ENCODE measurements at places on chromosomes 5 and 9.

- DNase-seq, result no peak
Observed at GRCh38 chr5:3225201-3225960, 370.3 kb upstream of the IRX1 start.

- DNase-seq, result no peak
Observed at GRCh38 chr5:145787001-145787400, 48.1 kb downstream of the PRELID2 start.

DNA sequence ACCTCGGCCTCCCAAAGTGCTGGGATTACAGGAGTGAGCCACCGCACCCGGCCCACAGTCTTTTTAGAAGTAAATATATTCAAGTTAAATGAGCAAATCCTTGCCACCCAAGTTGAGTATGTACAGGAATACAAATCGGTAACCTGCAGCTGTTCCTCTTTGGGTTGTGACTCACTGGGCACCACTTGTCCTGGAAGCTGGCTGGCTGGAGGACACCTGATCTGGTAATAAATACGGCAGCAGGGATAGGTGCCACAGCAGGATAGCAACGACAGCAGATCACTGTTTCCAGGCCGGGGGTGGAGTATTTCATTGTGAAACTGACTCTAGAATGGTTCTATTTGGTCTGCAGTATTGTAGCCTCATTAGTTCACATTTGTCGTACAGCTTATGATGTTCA is 35.7 kb upstream of the SLC36A2 start:
- DNase-seq, result no peak

- no peak for DNase-seq
Observed at GRCh38 chr5:33008751-33009418, 297.8 kb downstream of the NPR3 start.

- no peak for DNase-seq
Observed at GRCh38 chr9:127092041-127092608, 30.3 kb downstream of the ANGPTL2 start.

- DNase-seq, result no peak
Observed at GRCh38 chr5:142816531-142817430, 46.6 kb downstream of the ARHGAP26 start.

GRCh38 chr9:121098567-121099198 is 23.9 kb downstream of the CNTRL start:
- no peak for DNase-seq

- no peak for DNase-seq
Observed at GRCh38 chr5:132467287-132467984, 23.1 kb downstream of the IRF1 start.

- no peak for DNase-seq
Observed at GRCh38 chr5:151557951-151558350, 33.2 kb downstream of the FAT2 start.

DNA sequence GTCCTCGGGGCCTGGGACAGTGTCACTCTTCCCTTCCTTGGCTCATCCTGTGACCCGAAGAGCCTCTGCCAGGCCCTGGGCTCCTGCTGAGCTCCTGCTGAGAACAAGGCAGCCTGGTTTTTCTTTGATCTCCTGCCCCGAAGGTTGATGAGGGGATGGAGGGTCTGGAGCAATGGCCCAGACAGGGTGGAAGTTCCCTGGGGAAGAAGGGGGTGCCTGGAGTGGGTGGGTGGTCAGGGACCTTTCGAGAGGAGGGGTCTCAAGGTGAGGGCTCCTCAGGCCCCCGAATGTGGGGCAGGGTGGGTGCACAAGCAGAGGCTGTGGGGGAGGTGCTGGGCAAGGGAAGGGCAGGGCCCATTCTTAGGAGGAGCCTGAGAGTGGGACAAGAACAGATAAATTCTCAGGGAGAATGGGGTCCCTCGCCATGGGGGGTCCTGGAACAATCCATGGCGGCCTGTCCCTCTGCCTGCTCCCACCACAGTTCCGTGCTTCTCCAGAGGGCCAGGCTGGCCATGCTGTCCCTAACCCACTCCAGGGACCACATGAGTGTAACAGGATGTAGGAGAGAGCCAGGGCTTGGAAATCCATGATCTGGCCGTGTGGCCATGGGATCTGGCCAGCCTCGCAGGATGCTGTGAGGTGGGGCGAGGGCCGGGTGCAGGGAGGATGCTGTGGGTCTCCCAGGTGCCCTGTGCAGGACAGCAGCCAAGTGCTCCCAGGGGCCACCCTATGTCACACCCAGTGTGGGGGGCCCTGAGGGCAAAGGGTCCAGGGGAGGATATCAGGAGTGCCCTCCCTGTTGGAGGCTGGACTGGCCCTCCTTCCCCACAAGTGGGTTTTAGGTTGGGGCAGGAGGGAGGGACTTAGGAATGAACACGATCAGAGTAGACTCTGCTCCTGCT is 128.5 kb upstream of the LPCAT1 start:
- DNase-seq, result no peak

DNA sequence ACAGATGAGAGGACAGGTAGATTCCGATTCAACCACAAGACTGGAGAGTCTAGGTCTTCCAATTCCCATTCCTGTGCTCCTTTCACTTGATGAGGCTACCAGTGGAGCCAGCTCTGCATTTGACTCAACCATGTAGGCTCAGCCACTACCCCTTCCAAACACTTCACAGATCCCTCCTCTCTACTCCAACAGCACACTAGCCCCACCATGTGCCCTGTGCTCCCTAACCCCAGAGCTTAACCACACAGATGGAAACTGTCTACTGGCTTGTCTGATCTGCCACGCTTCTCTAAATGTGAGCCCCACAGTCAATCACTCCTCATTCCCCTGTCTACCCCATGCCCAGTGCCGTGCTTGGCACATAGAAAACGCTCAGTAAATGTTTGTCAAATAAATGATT is 508.2 kb downstream of the CDK5RAP2 start:
- no peak for DNase-seq

GRCh38 chr9:98157372-98157771 is 35.1 kb downstream of the CORO2A start:
- no peak for DNase-seq

GRCh38 chr5:150606476-150606875 is 34.0 kb upstream of the SYNPO start:
- DNase-seq, result no peak

DNA sequence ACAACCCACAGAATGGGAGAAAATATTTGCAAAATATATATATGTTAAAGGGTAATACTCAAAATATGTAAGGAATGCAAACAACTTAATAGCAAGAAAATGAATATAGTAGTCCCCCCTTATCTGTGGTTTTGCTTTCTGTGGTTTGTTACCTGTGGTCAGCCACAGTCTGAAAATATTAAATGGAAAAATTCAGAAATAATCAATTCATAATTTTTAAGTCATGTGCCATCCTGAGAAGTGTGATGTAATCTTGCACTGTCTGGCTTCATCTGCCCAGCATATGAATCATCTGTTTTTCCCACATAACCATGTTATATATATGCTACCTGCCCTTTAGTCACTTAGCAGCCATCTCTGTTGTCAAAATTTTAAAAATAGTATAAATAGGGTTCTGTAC is 11.7 kb downstream of the CER1 start:
- no peak for DNase-seq

Data from T-helper 1 cell (primary cell).